ENCODE measurements at places on chromosomes 1 and 21. TPM values are rescaled to one million over a fixed set of nuclear protein-coding genes. Genes with fewer than 3 reads are reported as not detected.

LCE1D gene
- total RNA-seq = not detected

PDC gene
- total RNA-seq = not detected

FMN2 gene
- total RNA-seq = 5.2 TPM

SHE gene
- not detected for total RNA-seq
